ENCODE measurements at places on chromosomes 6 and 20.

- DNase-seq = no peak
These were observed 152.6 kb downstream of the TBC1D7 start for GRCh38 chr6:13175759-13176158.

DNA sequence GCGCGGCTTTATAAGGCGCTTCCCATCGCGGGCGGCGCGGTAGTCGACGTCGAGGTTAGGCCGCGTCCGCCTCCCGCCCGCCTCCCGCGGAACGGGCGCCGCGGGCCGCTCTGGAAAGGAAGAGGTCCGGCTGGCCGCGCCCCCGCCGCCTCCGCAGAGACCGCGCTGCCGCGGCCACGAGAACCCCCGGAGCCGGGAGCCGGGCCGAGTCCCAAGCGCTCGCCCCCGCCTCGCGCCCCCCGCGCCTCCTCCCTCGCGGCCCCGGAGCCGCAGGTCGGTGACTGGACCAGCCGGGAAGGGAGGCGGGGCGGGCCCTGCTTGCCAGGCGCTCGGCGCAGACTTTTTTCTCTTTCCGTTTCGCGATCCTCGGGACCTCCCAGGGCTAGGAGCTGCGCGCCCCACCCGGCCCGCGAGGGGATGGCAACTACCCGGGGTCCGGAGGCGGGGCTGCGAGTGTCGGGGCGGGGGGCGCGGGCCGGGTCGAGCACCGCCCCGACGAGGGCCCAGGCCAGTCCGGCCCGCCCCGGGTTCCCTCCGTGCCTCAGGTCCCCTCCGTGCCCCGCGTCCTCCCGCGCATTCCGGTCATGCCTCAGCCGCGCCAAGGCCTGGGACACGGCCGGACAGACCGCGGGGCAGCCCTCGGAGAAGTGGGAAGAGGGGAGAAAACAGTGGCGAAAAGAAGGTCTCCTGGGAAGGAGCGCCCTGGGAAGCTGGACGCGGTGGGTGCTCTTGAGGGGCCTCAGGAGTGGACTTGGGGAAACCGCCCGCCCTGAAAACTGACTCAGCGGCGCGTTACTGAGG, 417 bp upstream of the PXDC1 start:
- DNase-seq = no peak

GRCh38 chr6:127690092-127690491, 113.1 kb downstream of the C6orf58 start:
- peak; percentile 34 for DNase-seq

- DNase-seq = no peak
These were observed 61.3 kb upstream of the TBXT start for GRCh38 chr6:166228839-166229528.

GRCh38 chr6:42226645-42227143, 9.0 kb upstream of the MRPS10 start:
- DNase-seq = peak; percentile 16

DNA sequence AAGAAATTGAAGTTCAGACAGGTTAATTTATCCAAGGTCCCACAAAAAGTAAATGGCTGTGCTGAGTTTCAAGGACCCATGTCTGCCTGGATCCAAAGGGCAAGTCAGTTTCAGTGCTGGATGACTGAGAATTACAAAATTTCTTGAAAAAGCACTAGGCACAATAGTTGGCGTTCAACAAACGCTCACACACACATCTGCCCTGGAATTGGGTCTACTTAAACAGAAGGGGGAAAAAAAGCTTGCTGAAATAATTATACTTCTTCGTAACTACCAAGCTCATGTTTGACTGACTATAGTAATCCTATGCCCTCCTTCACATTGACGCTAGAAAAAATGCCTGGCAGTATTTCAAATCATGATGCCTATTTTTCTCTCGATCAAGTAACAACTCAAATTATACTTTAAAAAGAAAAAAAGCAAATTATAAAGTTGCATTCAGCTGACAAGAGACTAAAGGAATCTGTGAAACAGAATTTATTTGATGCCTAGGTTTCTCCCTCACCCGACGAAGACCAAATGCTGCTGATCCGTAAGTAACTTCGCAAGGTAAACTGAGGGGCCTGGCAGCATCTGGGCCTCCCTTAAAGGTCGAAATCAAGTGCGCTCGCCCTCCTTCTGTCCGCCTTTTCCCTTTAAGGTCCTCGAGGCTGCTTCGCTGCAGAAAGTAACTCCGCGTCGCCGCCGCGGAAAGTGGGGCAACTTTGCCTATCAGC, 650 bp upstream of the CD2AP start:
- DNase-seq = no peak
